ENCODE measurements at places on chromosomes 1 and 21. TPM values are rescaled to one million over a fixed set of nuclear protein-coding genes. Genes with fewer than 3 reads are reported as not detected.

DNA sequence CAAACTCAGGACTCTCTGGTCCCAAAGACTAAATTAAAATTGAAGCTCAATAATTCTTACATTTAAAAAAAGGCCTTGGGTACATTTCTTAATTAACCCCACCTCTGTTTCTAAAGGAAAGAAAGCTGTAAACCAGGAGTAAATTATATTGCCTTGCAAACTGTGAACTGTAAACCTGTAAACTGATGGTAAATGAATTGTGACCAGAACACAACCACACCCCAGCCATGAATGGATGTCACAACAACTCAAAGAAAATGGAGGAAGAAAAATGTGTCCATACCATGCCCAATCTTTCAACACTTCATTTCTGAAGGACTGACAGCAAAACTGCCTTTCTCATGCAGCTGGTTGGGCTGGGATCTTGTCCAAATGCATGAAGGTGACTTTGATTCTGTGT lies 171.3 kb upstream of the C1orf87 start:
- DNase-seq: no peak

GRCh38 chr1:37633040-37633937 lies 1.4 kb downstream of the RSPO1 start:
- DNase-seq: no peak

GRCh38 chr1:112762541-112763500 lies 47.7 kb upstream of the PPM1J start:
- no peak for DNase-seq

DNA sequence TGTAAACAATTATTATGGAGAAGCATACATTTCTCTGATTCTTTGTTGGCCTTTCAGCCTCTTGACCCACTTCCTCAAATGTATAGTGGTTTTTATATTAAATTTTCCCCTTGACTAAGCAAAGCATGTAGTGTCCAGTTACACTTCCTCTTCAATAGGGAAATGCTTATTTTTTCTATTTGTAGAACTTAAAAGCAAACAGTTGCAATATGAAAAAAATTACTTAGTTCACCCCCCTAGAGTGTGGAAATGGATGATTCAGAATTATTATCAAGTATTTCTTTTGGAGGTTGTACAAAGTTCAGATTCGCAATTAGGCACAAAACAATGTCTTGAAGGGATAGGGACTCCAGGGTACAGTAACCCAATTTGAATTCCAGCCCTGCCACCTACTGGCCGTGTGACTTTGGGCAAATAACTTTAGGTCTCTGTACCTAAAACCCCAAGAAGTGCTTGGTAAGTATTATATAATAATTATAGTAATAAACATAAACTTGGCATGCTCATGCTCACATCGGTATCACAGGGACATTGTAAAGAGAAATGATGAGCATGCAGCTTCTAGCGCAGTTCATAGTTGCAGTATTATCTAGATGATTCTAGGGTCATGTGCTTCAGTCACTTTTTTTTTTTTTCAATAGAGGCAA lies 28.6 kb upstream of the IFNGR2 start:
- peak; percentile 49 for DNase-seq

GRCh38 chr1:100703052-100703451 lies 16.5 kb upstream of the VCAM1 start:
- DNase-seq: no peak

- peak; percentile 88 for DNase-seq
These were observed 76.8 kb upstream of the AKT3 start for GRCh38 chr1:243926803-243927245.

GRCh38 chr1:115306146-115306545 lies 31.9 kb downstream of the NGF start:
- no peak for DNase-seq

- DNase-seq: peak; percentile 44
These were observed 89.3 kb upstream of the EDEM3 start for GRCh38 chr1:184843732-184844495.

DNA sequence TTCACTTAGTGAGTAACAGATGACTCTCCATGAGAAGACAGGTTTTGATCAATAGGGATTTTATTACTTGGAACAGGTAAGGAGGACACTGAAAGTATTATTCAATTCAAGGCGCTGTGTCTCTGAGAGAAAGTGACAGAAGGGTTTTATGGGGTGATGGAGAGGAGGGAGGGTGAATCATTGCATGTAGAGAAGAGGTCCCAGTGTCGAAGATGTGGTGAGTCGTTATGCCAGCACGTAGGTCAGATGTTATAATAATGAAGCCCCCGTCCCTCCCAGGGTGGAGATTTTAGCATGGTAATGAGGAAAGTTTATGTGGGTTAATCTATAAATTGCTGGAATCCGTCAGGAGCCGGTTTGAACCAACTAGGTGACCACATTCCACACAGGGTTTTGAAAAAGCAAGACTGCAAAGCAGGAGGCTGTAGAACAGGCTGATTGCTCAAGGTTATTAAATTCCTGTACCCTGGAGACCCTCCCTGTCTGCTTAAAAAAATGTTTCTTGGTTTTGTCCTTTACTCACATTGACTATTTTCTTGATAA lies 586.4 kb upstream of the TMPRSS15 start:
- no peak for DNase-seq

GRCh38 chr1:156246241-156246780 lies 1.5 kb downstream of the PAQR6 start:
- DNase-seq: no peak

DNA sequence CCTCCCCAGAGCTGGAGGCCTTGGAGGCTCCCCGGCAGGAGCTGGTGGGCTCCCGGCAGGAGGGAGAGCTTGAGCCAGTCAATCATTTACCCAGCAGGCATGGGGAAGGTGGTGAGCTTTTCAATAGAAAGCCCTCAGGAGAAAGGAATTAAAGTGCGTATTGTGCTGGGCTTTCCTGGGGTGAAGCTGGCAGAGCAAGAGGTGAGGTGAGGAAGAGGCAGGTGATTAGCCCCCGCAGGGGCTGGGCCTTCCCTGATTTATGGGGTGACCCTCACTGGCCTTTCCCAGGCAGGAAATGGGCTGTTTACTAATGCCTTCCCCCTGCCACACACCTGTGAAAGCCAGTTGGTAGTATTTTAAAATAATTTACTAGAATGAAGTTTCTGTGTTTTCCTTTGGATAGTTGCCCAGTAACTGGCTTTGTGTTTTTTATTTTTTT lies 25.8 kb downstream of the CLDN14 start:
- no peak for DNase-seq

DNA sequence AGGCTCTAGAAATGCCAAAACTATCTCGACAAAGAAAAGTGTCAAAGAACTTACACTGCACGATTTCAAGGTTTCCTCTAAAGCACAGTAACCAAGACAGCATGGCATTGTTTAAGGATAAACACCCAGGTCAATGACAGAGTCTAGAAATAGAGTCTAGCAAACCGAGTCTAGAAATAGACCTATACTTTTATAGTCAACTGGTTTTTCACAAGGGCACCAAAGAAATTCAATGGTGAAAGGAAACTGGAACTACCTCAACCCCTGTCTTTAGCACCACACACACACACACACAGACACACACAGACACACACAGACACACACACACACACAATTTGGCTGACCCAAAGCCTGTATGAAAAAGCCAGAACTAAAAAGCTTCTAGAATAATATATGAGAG lies 67.1 kb upstream of the PGBD5 start:
- no peak for DNase-seq

DNA sequence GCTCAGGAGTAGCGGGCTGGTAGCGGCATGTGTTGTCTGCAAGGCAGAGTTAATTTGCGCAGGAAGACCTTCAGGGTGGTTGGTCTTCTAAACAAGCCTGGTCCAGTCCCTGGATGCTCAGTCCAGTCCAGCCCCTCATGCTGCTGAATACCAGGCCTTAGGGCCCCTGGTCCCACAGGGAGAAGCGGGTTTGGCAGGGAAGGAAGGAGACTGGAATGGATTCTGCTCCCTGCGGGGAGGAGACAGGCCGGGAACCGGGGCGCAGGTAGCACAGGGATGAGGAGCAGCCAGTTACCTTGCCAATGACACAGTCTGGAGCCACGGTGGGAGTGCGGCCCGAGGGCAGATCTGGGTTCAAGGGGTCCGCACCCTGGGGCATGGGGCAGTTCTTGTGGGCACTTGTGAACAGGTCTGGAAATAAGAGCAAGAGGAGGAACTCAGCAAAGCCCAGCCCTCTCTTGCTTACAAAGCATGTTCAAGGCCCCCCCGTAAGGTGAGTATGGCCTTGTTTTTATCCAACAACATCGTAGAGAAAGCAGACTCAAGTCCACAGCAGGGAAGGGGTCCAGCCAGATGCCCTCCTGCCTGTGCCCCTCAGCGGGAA lies 10.1 kb downstream of the FAM131C start:
- no peak for DNase-seq

DNA sequence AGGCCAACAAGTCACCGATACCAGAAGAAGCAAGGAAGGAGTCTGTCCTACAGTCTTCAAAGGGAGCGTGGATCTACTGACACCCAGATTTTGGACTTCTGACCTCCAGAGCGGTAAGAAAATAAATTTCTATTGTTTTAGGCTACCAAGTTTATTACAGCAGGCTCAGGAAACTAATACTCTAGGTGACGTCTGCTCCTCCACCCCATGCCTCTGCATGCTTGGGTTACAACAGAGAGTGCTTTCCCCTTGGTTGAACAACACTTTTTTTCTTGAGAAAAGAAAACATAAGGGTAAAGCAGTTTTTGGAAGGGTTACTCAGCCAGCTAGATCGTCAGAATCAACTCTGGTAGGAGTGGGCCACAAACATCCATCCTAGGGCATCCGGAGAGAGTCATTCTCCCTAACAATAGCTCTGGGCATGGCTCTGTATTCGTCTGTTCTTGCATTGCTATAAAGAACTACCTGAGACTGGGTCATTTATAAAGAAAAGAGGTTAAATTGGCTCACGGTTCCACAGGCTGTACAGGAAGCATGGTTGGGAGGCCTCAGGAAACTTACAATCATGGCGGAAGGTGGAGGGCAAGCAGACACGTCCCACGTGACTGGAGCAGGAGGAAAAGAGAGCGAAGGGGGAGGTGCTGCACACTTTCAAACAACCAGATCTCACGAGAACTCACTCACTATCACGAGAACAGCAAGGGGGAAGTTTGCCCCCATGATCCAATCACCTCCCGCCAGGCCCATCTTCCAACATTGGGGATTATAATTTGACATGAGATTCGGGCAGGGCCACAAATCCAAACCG lies 22.2 kb upstream of the DNAJC11 start:
- DNase-seq: no peak

Gene DCDC2B
- not detected for total RNA-seq

Gene KIF14
- 25.4 TPM for total RNA-seq

Gene CA14
- total RNA-seq: not detected

Gene GSTM5
- total RNA-seq: 0.48 TPM

Gene C8A
- not detected for total RNA-seq

Gene FAM72D
- total RNA-seq: 7.3 TPM

Gene FALEC
- not detected for total RNA-seq

Gene RNU1-3
- under 0.01 TPM for total RNA-seq

Gene CENPL
- total RNA-seq: 39.3 TPM

Gene ATF3
- 1.2 TPM for total RNA-seq

Gene FCRL5
- total RNA-seq: not detected

Gene HCRTR1
- total RNA-seq: not detected

Gene TNFRSF4
- not detected for total RNA-seq

Gene DDR2
- total RNA-seq: 58.2 TPM

Gene IRF6
- 0.20 TPM for total RNA-seq

Gene CLCNKB
- not detected for total RNA-seq

Gene CACNA1S
- not detected for total RNA-seq

Measured in RPMI7951 (cell line).